ENCODE measurements at places on chromosomes 5 and 9.
A peak's percentile ranks its signal among the peaks of the same experiment; 100 is the strongest.

DNA sequence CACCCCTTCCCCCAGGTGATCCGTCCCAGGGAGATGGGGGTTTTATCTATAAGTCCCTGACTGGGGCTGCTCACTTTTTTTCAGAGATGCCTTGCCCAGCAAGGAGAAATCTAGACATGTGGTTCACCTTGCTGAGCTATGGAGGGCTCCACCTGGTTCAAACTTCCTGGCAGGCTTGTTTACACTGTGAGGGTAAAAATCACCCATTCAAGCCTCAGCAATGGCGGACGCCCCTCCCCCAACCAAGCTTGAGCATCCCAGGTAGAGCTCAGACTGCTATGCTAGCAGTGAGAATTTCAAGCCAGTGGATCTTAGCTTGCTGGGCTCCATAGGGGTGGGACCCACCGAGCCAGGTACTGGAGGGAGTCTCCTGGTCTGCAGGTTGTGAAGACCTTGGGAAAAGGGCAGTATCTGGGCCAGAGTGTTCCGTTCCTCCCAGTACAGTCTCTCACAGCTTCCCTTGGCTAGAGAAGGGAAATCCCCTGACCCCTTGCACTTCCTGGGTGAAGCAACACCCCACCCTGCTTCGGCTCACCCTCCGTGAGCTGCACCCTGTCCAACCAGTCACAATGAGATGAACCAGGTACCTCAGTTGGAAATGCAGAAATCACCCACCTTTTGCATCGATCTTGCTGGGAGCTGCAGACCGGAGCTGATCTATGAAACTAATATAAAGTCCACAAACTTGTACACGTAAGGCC is 231.7 kb downstream of the CTNND2 start:
- DNase-seq = no peak

- DNase-seq = no peak
Measured at GRCh38 chr5:7714119-7714518, 136.8 kb downstream of the CFAP90 start.

DNA sequence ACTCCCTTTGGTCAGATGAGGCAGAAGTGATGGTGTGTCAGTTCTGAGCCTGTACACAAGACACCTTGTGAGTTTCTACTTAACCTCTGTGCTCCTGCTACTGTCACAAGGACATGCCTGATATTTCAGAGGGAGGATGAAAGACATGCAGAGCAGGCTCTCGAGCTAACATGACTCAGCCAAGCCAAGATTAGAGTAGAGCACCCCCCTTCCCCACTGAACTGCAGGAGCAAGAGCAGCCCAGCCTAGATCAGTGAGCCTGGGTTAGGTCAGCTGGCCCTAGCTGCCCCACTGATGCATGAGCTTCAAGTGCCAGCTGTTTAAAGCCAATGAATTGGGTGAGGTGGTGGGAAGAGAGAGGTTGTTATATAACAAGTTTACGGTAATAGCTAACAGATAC is 36.7 kb downstream of the BRINP1 start:
- DNase-seq = no peak

DNA sequence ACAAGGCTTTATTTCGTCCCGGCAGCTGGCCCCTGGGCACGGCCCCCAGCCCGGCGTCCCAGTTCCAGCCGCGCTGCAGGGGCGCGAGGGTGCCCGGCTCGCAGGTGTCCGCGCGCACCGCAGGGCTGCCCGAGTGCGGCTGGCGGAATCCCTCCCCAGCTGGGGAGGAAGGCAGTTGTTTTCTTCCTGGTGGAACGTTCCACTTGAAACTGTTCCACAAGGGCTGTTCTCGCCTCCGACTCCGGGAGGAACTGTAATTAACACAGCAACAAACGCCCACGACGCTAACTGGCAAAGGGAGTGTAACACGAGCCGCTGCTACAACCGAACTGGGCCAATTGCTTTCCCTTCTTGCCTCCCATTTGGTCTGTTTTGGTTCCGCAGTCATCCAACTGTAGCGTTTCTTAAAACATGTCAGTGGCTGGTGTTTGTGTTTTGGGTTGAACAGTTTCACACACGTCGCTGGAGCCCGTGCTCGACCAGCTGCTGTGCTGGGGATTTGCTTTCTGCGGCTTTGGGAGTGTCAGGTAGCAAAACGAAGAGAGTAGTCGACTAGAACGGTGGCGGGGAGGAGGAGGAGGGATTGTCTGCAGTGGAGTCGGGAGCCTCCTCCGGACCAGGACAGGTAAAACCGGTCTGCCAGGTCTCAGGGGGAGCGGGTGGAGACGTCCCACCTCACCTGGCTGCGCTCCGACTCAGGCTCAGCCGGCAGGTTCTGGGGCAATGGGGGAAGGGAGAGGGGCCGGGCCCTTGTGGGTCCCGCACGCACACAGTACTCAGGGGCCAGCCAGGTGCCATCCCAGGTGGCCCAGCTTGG is 131.6 kb upstream of the NIPBL start:
- peak; percentile 38 for DNase-seq

GRCh38 chr5:134131578-134132350 is 17.3 kb downstream of the TCF7 start:
- DNase-seq = no peak

DNA sequence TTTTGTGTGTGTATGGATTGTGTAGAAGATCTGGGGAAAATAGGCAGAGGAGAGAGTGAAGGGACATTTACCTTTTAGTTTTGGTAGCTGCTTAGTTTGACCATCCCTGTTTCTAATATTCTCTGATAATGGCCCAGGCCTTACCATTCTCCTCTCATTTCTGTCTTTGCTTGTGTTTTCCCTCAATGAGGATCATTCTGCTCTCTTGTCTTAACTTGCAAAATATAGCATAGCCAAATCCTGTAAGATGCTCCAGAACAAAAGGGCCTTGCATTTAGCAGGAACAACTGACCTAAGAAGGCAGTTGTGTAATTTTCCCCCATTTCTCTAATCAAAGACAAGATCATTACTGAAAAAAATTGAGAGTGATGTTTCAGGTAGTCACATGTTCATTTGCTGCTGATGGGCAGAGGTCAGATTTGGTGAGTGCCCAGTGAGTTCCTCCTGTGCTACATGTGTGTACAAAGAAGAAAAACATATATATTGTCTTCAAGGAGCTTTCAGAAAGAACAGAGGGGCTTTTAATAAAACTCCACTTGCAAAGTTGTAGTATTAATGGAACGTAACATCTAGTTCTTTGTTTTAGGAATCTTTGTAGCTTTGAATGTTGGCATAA is 139.5 kb downstream of the KDM4C start:
- DNase-seq = no peak

Data from hypothalamus (tissue), 51 donors.